Midbrain (tissue), 1 donor: ENCODE measurements at places on chromosomes 12 and 14.

DNA sequence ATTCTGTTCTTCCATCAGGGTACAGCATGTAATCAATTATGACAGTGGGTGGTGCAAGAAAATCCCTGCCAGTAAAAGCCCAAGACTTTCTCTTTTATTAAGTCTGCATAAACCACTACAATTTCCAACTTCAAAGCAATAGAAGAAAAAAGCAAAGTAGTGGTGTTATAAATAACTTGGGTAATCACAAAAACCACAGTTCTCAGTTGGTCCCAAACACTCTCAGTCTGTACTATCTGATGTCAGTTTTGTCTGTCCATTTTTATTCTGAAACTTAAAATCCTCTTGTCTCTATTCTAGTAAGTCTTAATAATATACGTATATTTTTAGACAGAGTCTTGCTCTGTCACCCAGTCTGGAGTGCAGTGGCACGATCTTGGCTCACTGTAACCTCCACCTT is 8.8 kb upstream of the TIGAR start:
- no peak for DNase-seq

- DNase-seq: no peak
Measured at GRCh38 chr12:3043406-3043805, 33.8 kb upstream of the TSPAN9 start.

GRCh38 chr14:54140551-54140950 is 183.9 kb upstream of the BMP4 start:
- no peak for DNase-seq

- DNase-seq: peak; percentile 0
Measured at GRCh38 chr14:45526715-45527549, 273.9 kb upstream of the MIS18BP1 start.

- no peak for DNase-seq
Measured at GRCh38 chr12:88955531-88955930, 375.3 kb upstream of the KITLG start.

GRCh38 chr12:67437011-67437410 is 167.9 kb downstream of the CAND1 start:
- no peak for DNase-seq

GRCh38 chr14:61326847-61327246 is 5.5 kb downstream of the PRKCH start:
- no peak for DNase-seq

GRCh38 chr12:111556676-111557075 is 42.4 kb downstream of the ATXN2 start:
- no peak for DNase-seq

GRCh38 chr12:4272424-4273272 is 914 bp upstream of the CCND2 start:
- peak; percentile 20 for DNase-seq

GRCh38 chr12:18612971-18613370 is 124.8 kb downstream of the PLCZ1 start:
- no peak for DNase-seq

GRCh38 chr14:100234511-100234910 is 4.4 kb upstream of the YY1 start:
- DNase-seq: no peak

- DNase-seq: no peak
Measured at GRCh38 chr12:84157170-84157569, 755.4 kb downstream of the SLC6A15 start.

DNA sequence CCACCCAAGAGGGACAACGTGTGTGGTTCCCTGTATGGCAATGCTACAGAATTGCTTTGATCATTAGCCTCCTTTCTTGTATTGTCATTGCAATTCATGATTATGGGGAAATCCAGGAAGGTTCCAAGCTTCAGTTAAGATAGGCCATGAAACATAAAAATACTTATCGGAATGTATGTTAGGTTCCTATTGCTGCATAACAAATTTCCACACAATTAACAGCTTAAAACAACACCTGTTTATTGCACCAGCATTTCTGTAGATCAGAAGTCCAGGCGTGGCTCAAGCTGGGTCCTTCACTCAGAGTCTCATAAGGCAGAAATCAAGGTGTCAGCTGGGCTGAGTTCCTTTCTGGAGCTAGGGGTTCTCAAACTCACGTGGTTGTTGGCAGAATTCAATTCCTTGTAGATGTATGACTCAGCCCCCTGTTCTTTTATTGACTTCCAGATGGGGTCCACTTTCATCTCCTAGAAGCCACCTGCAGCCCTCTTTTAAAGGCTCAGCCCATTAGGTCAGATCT is 365.6 kb upstream of the TMPO start:
- DNase-seq: no peak
